GM10248 (cell line): ENCODE measurements at places on chromosomes 11 and 22.

DNA sequence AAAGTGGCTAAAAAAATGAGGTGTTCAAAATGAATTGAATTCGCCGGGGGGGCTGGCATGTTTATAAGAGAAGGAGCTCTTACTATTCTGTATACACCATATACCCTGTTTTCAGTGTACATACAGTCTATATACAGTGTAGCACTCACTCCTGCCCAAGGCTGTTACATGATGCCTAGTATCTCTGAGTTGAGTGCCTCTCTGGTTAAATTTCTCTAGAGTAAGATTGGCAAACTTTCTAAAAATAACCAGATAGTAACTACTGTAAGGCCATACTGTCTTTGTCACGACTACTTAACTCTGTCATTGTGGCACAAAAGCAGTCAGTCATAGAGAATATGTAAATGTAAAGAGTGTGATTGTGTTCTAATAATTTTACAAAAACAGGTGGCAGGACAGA is 58.1 kb downstream of the PHF21A start:
- no peak for DNase-seq

- no peak for DNase-seq
These were observed 289.1 kb upstream of the ISX start for GRCh38 chr22:34776817-34777216.

- DNase-seq = no peak
These were observed 12.1 kb downstream of the ACP2 start for GRCh38 chr11:47236482-47236881.

- DNase-seq = no peak
These were observed 106.1 kb downstream of the CD44 start for GRCh38 chr11:35245056-35245455.

- no peak for DNase-seq
These were observed 270.5 kb upstream of the CHORDC1 start for GRCh38 chr11:90493379-90493778.

GRCh38 chr11:28268925-28269324 is 160.7 kb downstream of the METTL15 start:
- no peak for DNase-seq

- no peak for DNase-seq
These were observed 3.9 kb downstream of the TOLLIP start for GRCh38 chr11:1305501-1306056.

- no peak for DNase-seq
These were observed 57.9 kb upstream of the NCAM1 start for GRCh38 chr11:112903340-112903739.

- DNase-seq = no peak
These were observed 157.9 kb upstream of the CARD18 start for GRCh38 chr11:105297463-105297862.

- no peak for DNase-seq
These were observed 4.9 kb upstream of the P2RY6 start for GRCh38 chr11:73267122-73267846.

DNA sequence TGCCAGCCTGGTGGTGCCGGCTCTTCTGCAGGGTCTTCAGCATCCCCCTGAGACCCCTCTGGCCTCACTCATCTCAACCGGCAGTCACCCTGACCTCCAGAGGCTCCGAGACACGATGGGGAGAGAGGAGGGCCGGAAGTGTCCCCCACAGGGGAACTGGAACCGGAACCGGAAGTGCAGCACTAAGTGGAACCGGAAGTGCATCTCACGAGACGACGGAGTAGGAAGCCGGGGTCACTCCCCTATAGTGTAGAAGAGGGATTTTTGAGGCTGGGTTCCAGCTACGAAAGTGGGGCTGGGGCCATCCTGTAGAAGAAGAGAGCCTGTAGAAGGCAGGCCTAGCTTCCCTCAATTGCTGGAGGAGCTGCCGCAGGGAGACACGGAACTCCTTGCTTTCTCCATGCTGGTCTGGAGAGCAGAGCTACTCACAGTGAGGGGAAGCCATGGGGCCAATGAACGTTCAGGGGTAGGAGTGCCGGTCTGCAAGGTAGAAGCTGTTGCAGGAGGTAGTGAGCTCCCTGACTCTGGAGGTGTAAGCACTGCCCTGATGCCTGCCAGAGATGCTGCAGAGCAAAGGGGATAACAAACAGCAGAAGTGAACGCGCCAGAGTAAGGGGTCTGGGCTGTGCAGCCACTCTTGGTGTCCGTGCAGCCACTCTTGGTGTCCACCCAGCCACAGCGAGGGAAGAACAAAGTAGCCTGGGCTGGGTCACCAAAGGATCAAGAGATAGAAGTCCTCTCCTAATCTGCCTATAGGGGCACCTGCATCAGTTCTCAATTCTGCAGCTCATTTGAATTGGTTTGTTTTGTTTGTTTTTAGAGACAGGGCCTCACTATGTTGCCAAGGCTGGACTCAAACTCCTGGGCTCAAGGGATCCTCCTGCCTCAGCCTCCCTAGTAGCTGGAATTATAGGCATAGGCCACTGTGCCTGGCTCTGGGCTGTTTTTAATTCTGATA is 21.9 kb downstream of the SCUBE1 start:
- no peak for DNase-seq

- DNase-seq = no peak
These were observed 13.7 kb upstream of the CSNK2A3 start for GRCh38 chr11:11366793-11367192.

- no peak for DNase-seq
These were observed 51.5 kb upstream of the PPARA start for GRCh38 chr22:46098525-46099475.

GRCh38 chr11:47532597-47533213 is 20.2 kb downstream of the CELF1 start:
- no peak for DNase-seq

GRCh38 chr11:109222761-109223160 is 199.2 kb upstream of the C11orf87 start:
- DNase-seq = no peak

GRCh38 chr11:86519064-86519911 is 144.6 kb downstream of the CCDC81 start:
- no peak for DNase-seq

DNA sequence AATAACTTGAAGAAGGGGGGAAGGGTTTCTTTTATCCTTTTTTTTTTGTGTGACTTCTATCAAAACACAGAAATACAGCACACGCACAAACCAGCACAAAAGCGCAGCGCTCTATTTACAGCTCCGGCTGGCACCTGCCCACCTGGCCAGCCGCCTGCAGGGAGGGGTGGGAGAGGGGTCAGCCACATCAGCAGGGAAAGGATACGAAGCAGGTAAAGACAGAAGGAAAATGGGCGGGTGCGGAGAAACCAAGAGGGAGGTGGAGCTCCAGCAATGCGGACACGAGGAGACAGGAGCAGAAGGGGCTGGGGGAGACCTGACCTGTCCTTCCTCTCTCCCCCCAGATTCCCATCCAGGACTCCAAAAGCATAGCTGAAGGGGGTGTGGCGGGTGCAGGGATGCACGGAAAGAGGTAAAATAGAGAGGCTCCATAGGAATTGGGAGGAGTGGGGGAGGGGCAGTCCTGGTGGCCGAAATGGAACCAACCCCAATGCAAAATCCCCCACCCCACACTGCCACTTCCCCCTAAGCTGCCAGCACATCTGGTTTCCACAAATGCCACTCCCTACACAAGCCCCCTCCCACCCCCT is 14.1 kb downstream of the CXCR5 start:
- no peak for DNase-seq

DNA sequence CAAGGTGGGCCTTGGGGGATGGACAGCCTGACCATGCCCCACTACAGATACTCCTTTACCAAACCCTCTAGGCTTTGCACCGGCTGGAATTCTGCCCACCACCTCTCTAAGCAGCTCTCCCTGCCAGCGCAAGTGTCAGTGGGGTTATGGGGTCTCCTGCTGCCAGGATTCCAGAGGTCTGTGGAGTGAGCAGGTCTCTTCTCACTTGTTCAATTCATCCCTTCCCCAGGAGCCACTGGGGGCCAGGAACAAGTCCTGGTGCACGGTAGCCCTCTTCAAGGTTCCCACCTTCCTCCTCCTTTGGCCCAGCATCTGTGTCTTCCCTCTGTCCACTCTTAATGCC is 30.5 kb downstream of the CCDC15 start:
- DNase-seq = no peak

GRCh38 chr22:17570851-17571631 is 7.7 kb downstream of the SLC25A18 start:
- no peak for DNase-seq

- peak; percentile 77 for DNase-seq
These were observed 1.1 kb upstream of the ATG16L2 start for GRCh38 chr11:72812967-72813739.

DNA sequence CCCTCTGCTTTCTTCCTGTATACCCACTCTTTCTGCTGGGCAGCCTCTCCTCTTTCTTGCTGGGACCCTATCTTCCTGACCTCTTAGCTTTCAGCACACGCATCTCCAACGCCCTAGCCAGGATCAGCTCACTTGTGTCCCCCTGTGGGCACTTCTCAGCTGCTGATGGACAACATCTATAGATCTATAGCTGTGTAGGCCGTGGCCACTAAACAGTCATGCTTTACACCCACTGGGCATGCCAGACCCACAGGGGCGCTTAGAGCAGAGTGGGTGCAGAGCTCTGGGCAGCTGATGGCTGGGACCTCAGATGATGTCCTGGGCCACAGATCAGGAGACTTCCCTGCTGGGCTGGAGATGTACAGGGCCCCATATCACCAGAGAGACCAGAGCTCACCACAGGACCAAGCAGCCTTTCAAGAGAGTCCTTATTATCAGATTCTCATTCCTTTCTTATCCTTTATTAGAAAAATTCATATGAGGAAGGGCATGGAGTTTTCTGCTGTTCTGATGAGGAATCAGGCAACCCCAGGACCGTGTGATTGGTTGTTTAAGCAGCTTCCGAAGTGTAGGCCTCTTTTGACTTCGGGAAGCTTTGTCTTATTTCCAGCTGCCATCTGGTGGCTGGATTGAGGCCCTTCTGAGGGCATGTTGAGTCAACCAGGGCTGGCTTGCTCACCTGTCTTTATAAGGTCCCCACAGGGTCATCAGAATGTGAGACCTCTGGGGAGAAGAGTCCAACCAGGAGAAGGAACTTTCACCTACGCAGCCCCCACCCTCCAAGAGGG is 60.5 kb downstream of the OSBP2 start:
- peak; percentile 85 for DNase-seq

DNA sequence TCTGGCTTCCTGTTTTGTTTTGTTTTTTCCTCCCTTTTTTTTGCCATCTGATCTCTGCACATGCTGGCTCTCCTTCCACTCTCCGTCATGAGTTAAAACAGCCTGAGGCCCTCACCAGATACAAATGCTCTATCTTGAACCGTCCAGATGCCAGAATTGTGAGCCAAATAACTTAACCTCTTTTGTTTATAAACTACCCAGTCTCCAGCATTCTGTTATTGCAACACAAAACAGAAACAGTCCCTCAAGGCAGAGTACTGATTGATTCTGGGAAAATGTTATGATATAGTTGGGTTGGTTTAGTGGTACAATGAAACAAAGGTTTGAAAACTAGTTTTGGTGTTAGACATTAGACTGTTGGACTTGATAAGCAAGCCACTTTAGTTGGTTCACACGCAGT is 1390.0 kb upstream of the RAG2 start:
- no peak for DNase-seq

GRCh38 chr11:118619444-118620197 is 12.2 kb downstream of the PHLDB1 start:
- DNase-seq = no peak

DNA sequence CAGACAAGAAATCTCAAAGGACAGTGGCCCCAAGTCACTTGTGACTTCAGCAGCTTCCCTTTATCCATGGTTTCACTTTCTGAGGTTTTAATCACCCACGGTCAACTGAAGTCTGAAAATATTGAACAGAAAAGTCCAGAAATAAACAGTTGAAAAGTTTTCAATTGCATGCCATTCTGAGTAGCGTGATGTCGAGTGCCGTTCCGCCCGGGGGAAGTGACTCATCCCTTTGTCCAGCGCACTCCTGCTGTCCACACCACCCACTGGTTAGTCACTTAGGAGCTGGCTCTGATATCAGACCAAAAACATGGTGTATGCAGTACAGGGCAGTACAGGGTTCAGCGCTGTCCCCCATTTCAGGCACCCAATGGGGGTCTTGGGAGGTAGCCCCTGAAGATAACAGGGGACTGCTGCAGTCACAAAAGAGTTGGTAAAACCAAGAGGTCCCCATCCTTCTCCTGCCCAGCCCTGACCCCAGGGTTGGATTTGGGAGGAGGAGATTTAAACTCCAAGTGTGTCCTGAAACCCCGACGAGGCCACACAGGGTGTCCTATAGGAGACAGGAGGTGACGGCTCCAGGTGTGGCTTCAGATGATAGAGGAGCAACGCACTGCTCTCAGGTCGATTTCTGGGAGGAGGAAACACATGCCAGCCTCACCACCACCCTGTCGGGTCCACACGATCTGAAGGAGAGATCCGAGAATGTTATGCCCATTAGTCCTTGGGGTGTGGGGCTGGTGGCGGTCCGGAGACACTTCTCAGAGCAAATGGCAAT is 390.1 kb downstream of the CTTN start:
- no peak for DNase-seq

- peak; percentile 10 for DNase-seq
These were observed 27.8 kb downstream of the CEP295 start for GRCh38 chr11:93689240-93689639.

- no peak for DNase-seq
These were observed at the start of gene FXYD2 for GRCh38 chr11:117824571-117825537. FXYD2 (minus strand) TSS chr11:117824744; CDS start chr11:117824678, 66 bp downstream.

DNA sequence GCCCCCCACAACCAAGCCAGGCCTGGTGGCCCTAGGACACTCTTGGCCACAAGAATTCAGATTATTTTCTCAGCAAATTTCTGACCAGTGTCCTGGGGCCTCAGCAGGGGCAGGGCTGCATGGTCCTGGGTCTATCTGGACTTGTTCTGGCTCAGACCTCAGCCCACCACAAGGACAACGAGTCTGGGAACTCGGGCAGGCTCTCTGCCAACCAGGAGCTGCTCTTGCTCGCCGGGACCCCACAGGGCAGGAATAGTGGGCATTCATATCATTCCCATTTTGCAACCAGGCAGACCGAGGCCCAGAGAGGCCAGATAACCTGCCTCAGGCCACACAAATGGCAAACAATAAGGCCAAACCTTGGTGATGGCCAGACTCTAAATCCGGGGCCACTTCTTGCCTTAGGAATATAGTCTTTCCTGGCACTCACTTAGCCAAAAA is 75.4 kb upstream of the WNT7B start:
- DNase-seq = no peak

DNA sequence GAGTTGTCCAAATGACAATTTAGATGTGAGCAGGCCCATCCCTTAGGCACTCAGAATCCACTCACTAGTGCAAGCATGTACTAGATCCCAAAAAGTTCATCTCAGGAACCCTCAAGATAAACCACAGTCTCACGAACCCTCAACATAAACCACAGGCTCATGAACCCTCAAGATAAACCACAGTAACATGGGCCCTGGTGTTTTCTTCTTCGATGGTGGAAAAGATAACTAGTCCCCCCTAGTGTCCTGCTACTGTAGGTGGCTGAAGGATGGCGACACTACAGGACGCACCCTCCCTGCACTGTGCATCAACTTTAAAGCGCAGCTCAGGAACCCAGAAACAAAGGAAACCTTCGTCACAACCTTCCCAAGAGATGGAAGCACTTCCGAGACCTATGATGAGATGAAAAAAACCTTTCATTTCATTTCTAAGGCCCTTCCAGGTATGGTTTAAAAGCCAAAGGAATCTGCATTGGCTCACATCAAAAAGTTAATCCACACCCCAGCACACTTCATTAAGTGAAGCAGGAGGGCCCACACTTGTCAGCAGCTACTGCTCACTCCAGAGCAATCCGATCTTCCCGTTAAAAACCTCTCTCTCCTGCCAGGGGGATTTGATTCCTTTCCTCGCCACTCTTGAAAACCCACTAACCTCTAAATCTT is 2.4 kb downstream of the LARGE1 start:
- DNase-seq = peak; percentile 28
